ENCODE measurements at places on chromosomes 11 and 22. TPM values are rescaled to one million over a fixed set of nuclear protein-coding genes. Genes with fewer than 3 reads are reported as not detected.

Gene CCDC116
- not detected for total RNA-seq

Gene RTN4R
- 3.4 TPM for total RNA-seq

Gene C11orf65
- total RNA-seq = 0.34 TPM

Gene RIMBP3C
- 0.15 TPM for total RNA-seq

Gene SCGB1D2
- total RNA-seq = not detected

Gene TMPRSS6
- not detected for total RNA-seq

Gene MMP27
- not detected for total RNA-seq

Gene BTBD18
- total RNA-seq = not detected

Gene PANX3
- not detected for total RNA-seq

Gene SLC6A5
- total RNA-seq = not detected

Gene PLAAT4
- 5.0 TPM for total RNA-seq

Gene HEPN1
- not detected for total RNA-seq

Gene RIMBP3B
- 0.30 TPM for total RNA-seq

Gene RAG2
- not detected for total RNA-seq

Gene KCTD14
- total RNA-seq = 6.9 TPM

Gene NDUFV1
- total RNA-seq = 230 TPM

Gene SART1
- total RNA-seq = 46.7 TPM

Gene LRRN4CL
- total RNA-seq = 10.9 TPM

Gene TXN2
- 82.7 TPM for total RNA-seq

Gene CHRM4
- total RNA-seq = under 0.01 TPM

Gene PHLDB1
- total RNA-seq = 51.8 TPM

Gene SERPING1
- total RNA-seq = 56.3 TPM

Gene GNG3
- not detected for total RNA-seq

Gene TTC28
- total RNA-seq = 11.0 TPM

Gene C11orf87
- not detected for total RNA-seq

Gene FAM180B
- total RNA-seq = not detected

Gene C11orf91
- not detected for total RNA-seq

Gene USP2
- 0.84 TPM for total RNA-seq

Measured in bronchus fibroblast of lung (primary cell).